ENCODE measurements at places on chromosomes 3 and 15.

DNA sequence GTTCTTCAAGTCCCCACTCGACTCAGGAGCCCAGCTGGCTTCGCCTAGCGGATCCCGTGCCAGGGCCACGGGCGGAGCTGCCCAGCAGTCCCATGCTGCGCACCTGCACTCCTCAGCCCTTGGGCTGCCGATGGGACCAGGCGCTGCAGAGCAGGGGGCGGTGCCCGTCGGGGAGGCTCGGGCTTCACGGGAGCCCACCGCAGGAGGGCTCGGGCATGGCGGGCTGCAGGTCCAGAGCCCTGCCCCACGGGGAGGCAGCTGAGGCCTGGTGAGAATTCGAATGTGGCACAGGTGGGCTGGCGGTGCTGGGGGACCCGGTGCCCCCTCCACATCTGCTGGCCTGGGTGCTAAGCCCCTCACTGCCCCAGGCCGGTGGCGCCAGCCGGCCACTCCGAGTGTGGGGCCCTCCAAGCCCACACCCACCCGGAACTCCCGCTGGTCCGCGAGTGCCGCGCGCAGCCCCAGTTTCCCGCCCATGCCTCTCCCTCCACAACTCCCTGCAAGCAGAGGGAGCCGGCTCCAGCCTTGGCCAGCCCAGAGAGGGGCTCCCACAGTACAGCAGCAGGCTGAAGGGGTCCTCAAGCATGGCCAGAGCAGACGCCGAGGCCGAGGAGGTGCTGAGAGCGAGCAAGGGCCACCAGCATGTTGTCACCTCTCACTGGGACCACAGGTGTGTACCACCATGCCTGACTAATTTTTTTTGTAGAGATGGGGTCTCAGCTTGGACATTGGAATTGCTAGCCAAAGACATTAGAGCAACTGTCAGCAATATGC is 17.0 kb downstream of the RAB7A start:
- DNase-seq: no peak

DNA sequence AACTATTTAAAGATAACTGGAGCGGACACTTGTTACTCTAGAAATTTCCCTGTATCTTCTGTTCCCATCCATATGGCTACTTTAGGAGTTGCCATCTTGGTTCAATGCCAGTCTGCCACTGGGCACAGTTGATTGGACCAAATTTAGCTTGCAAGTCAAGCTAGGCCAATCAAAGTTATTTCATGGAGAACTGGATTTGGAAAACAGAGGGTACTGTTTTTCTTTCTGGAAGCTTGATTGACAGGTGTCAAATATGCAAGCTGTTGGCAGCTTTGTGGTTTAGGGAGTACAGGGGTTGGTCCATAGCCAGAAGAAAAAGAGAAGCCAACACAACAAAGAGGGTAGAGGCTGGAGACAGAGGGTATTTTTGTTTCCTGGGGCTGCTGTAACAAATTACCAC is 33.4 kb upstream of the KLHL25 start:
- no peak for DNase-seq

DNA sequence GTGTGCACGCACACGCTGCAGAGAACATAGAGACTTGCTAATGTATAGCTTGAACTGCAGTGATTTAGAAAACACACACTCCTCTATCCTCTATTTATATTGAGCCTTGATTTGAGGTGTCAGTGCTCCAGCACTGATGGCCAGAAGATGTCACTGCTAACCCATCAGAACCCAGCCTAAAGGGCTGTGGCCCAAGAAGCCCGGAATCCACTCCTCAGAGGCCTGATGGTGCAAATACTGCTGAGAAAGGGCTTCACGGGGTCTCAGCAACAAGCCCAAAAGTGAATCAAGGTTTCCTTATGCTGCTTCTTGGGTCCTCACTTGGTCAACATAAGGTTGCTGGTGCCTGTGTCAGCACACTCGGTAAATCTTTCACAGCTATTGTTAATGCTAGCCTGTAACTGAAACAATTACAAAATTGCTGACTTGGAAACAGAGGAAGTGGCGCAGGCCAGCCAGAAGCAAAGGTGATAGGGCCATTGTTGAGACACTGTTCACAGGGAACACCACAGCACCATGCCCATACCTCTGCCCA is 60.3 kb downstream of the HEG1 start:
- DNase-seq: peak; percentile 47

- DNase-seq: no peak
Measured at GRCh38 chr3:38548154-38548931, 52.2 kb downstream of the EXOG start.

DNA sequence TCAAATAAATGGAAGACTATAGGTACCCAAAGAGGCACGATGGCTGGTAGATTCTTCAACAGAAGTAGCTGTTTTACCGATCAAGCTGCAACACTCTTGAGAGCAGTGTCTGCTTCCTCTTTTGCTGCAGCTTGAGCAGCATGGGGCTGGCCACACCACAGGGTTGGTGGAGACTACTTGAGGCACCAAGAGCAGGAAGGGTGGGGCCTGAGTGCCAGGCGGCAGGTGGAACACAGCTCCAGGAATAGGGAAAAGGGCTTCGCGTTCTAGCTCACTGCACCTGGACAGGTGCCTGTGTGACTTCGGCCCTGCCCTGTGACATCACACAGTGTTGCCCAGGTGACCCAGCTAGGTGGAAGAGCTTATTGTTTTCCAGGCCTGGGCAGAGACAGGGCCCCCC is at the start of gene CCDC33:
Gene CCDC33, plus strand, starts transcription at position 365 of the 400 bp plus-strand sequence. CDS start 394 bp downstream, outside the sequence.
- no peak for DNase-seq

DNA sequence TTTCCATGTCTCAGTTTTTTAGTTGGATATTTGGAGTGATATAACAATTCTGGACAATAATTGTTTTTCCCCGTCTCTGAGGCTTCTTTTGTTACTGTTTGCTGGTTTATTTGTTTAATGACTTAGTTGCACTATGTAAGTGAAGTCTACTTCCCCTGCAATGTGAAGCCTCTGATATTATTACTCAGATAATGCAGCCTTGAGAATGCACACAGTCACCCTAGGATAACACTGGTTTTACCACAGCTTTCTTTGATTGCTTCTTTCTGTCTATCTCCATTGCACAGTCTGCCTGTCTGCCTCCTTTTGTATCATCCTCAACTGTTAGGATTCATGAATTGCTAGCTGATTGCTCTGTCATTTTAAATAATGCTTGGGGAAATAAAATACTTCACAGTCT is 208.7 kb upstream of the ROBO1 start:
- no peak for DNase-seq

All from EL (cell line).